ENCODE measurements at places on chromosomes 16 and 17. TPM values are rescaled to one million over a fixed set of nuclear protein-coding genes. Genes with fewer than 3 reads are reported as not detected.

DNA sequence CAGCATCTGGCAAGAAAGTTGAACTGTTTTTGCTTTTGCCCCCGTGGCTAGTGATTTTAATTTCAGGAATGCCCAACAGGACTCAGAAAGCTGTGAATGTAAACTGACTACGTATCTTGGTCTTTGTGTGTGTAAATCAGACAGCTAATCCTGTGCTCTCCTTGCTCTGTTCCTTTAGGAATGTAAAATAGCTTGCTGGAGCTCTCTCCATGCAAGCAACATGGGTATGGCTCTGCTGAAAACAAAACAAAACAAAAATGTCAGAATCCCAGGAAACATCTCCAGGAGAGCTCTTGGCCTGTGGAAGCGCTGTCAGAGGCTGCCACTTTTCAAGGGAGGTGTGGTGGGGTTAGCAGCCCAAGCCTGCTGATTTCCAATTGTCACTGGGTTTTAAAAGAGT lies 161.8 kb upstream of the NOG start:
- H3K4me1 ChIP-seq: no peaks in the 10 kb centered on the region
- no peak overlapping the region for H3K27ac ChIP-seq
- no peaks in the 10 kb centered on the region for H3K36me3 ChIP-seq

GRCh38 chr17:78783711-78784324 lies 1.7 kb upstream of the CYTH1 start:
- H3K4me1 ChIP-seq: peaks cover 42% of the 10 kb centered on the region
- H3K36me3 ChIP-seq: peaks cover 14% of the 10 kb centered on the region
- H3K4me3 ChIP-seq: peak overlapping the region; percentile 77
- DNase-seq: no peak
- H3K27me3 ChIP-seq: no peaks in the 10 kb centered on the region
- H3K27ac ChIP-seq: no peak overlapping the region

GRCh38 chr16:78005881-78006280 lies 16.5 kb upstream of the CLEC3A start:
- no peaks in the 10 kb centered on the region for H3K36me3 ChIP-seq
- H3K4me1 ChIP-seq: peaks cover 2% of the 10 kb centered on the region
- H3K27ac ChIP-seq: no peak overlapping the region
- DNase-seq: no peak

CD300LG gene
- total RNA-seq: not detected

GRCh38 chr17:7712111-7712771 lies 5.3 kb upstream of the DNAH2 start:
- H3K27me3 ChIP-seq: peaks cover 50% of the 10 kb centered on the region
- no peaks in the 10 kb centered on the region for H3K36me3 ChIP-seq
- H3K27ac ChIP-seq: no peak overlapping the region
- no peak for DNase-seq
- H3K4me1 ChIP-seq: peaks cover 14% of the 10 kb centered on the region

DNA sequence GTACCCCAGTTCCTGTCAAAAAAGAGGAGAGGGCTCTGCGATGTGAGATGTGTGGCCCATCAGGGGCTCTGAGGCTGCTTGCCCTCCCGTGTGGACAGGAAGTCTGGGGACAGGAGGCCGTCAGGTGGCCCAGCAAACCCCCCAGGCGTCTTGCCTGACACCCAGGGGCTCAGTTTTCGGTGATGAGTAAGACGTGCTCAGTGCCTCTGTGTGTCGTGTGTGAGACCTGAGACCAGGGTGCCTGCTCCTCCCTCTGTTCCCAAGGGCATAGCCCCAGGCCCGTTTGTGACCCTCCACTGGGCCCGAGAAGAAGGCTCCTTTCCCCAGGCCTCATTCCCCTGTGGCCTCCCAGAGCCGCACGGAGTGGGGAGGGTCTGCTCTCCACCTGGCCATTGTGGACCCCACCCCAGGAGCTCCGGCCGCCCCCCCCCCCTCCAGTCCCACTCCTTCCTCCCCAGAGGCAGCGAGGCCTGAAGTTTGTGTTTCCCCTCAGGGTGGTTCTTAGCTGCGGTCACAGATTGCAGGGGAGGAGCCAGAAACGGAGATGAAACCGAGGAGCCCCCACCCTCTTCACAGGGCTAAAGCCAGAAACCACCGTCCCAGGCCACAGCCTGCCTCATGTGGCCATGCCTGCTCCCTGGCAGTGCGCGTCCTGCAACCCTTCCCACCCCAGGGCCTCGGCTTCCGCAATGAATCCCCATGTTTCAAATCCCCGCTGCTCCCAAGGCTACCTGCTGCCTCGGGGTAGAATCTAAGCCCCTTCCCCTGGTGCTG lies 4.9 kb upstream of the ACTG1 start:
- no peak for DNase-seq
- H3K4me1 ChIP-seq: peaks cover 16% of the 10 kb centered on the region
- peaks cover 7% of the 10 kb centered on the region for H3K36me3 ChIP-seq
- H3K27ac ChIP-seq: no peak overlapping the region
